ENCODE measurements at places on chromosomes 12 and 14.

GRCh38 chr12:18358077-18358476 is 96.8 kb downstream of the PIK3C2G start:
- DNase-seq = no peak

GRCh38 chr12:15172060-15172822 is 49.0 kb downstream of the RERG start:
- no peak for DNase-seq

- no peak for DNase-seq
Measured at GRCh38 chr14:100781952-100782351, 44.0 kb upstream of the MEG3 start.

DNA sequence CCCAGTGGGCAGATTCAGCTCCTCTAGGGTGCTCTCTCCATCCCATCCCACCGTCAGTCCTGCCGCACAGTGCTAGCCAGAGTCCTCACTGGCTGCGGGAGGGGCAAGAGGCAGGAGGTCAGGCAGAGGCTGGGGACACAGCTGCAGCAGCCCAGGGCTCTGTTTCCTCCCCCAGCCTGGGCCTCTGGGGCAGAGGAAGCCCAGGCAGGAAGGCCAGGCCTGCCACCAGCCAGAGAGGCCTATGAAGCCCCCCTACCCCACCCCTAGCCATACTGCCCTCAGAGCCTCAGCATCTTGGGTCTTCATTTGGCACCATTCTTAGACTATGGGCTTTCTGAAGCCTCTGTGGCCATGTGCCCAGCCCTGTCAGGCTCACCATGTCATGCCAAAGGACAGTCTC is 3.4 kb downstream of the ACVRL1 start:
- DNase-seq = no peak

- DNase-seq = no peak
Measured at GRCh38 chr12:131944601-131945251, 5.0 kb upstream of the EP400 start.

DNA sequence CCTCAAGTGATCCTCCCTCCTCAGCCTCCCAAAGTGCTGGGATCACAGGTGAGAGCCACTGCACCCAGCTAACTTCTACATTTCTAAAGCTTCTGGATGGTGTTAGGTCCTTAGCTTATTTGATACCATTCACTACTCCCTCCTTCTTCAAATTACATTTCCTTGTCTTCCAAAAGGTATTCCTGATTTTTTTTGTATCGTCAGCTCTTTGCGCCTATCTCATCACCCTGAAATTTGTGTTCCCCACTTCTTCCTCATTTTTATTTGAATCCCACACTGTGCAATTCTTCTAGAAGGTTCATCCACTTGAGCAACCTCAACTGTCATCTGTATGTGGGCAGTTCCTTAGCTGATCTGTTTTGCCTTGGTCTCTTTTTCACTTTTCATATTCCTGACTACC is 241.8 kb upstream of the RGS6 start:
- DNase-seq = no peak

DNA sequence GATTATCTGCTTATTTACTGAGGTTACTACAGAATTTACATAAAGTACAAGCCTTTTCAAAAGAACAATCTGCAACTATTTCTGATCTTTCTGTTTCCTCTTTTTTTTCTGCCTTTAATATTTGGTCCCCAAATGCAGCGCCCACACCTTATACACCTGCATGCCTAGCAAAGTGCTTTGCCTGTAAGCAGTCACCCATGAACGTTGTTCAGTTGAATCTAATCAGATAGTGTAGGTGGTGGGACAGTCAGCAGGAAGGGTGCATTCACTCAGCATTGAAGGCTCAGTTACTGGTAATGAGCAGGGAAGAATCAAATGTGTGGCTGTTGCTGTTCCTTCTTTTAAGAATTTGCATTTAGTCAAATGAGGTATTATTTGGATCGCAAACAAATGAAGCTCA is 108.4 kb downstream of the GPR135 start:
- no peak for DNase-seq

- peak; percentile 3 for DNase-seq
Measured at GRCh38 chr12:58425481-58426392, 484.4 kb downstream of the ATP23 start.

GRCh38 chr12:107622001-107622400 is 63.6 kb upstream of the PWP1 start:
- peak; percentile 21 for DNase-seq

DNA sequence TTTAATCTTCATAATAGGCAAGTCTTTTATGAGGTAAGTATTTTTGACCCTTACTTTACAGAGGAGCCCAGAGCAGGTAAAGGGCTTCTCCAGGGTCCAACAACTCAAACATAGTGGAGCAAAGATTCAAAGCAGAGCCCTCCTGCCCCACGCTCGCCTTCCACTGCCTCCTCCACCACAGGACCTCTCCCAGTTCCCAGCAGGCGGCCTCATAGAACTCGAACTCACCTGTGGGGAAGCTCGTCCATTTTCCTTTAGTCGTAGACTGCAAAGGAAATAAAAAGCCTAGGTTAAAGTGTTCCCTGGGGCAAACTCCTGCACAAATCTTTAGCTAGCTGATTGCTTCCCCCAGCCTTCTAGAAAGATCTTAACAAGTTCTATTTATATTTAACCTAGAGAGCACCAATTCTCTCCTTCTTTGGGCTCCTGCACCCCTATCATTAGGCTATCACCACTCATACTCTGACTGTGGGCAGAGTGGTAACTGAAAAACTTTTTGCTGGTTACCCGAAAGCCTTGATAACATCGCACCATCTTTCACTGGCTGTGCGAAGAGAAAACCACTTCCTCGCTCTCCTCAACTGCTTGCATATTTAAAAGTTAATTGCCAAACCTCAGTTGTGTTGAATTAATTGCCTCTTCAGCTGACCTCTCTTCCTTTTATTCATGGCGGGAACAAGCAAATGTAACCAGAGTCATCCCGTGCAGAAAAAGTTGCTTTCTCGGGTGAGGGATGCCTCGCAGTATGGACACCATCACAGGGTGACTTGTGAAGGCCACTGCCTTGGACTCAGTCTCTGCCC is 299.6 kb downstream of the DPF3 start:
- no peak for DNase-seq

GRCh38 chr14:69617796-69618195 is 6.4 kb downstream of the SUSD6 start:
- no peak for DNase-seq

- DNase-seq = no peak
Measured at GRCh38 chr12:47903151-47903611, 1.6 kb downstream of the VDR start.

GRCh38 chr12:102406033-102406584 is 74.3 kb downstream of the IGF1 start:
- no peak for DNase-seq

- no peak for DNase-seq
Measured at GRCh38 chr12:114921781-114922180, 237.8 kb upstream of the TBX3 start.

- DNase-seq = no peak
Measured at GRCh38 chr14:95052016-95052585, 105.2 kb downstream of the DICER1 start.

DNA sequence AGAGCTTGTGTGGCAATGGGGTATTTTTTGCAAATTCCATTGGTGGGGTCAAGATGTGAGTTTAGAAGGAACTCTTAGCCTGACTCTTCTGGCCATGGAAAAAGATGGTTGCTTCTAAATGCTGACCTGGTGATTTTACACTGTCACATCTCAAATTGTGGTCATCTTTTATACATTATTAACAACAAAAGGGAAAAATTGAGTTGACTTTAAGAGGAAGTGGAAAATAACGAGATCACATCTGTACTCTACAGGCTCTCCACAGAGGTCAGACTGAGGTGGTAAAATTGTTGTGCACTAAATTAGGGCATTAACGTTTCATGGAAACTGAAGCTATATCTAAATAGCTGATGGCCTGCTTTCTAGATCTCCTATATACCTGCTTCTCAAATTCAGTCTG is 44.7 kb downstream of the PTPN11 start:
- DNase-seq = no peak

GRCh38 chr12:104638218-104638850 is 181.6 kb downstream of the CHST11 start:
- DNase-seq = no peak

GRCh38 chr12:114284041-114284440 is 121.9 kb downstream of the TBX5 start:
- DNase-seq = no peak

- DNase-seq = no peak
Measured at GRCh38 chr12:114902665-114903064, 218.7 kb upstream of the TBX3 start.

GRCh38 chr14:89899291-89899690 is 55.2 kb downstream of the EFCAB11 start:
- no peak for DNase-seq

GRCh38 chr12:67430708-67431335 is 161.7 kb downstream of the CAND1 start:
- no peak for DNase-seq

DNA sequence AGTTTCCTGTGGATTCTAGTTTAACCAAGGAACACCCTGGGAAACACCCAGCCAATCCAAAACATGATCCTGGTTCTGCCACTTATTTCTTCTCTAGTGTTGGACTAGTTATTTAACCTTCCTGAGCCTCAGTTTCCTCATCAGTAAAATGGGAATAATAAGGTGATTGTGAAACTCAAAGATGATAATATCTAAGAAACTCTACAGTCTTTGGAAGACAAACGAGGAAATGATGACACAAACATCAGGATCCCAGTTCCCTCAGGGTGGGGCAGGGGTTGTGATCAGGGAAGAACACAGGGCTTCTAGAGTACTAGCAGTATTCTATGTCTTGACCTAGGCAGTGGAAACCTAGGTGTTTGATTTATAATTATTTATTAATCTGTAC is 18.1 kb upstream of the TMEM106C start:
- no peak for DNase-seq

DNA sequence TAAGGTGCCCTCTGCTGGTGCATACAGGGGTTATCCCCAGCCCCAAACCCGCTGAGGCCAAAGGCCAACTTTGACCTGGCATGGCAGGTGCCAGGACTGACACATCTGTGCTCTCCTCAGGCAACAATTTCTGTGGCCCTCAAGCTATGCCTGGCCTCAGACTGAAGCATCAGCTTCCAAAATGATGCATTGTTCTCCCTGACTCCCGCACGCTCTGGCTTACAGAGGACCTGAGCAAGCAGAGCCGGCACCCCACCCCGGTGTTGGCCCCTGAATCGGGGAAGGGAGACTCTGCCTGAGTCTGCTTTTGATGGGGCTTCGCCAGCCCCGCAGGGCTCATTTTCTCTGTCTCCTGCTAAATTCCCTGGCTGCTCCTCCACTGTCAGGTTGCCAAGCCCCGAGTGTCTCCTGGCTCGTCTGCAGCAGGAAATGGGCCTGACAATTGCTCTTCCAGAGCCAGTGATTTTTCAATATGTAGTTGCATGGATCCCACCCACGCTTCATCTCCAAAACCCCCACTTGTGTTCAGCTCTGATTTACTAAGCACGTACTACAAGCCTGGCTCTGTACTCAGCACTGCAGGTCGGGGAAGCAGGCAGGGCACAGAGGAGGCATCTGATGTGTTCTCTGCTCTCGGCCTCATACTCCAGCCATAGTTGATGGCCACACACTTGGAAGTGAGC is 126.1 kb downstream of the SLC38A6 start:
- no peak for DNase-seq

DNA sequence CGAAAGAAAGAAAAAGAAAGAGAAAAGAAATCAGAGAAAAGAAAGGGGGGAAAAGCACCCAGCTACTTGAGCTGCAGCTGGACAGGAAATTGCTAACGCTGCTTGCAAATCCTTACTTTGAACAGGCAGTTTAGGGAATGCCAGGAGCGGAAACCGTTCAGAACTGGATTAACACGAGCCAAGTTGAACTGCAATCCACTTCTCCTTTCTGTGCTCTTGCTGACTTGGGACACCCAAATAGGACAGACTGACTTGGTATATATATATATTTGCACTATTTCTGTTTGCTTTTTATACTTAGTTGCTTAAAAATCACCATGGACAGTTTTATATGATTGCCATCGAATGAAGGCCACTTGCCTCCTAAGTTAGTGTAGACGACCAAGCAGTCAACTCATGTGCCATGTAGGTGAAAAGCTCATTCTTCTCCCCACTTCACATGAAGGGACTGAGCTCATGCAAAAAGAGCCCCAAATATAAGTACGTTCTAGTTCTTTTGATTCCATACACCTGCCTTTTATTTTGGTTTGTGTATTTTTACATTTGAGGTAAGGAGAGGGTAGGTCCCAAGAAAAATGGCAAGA is 5.5 kb downstream of the DUSP6 start:
- DNase-seq = no peak

- peak; percentile 30 for DNase-seq
Measured at GRCh38 chr12:119803381-119803791, 73.7 kb downstream of the CIT start.

DNA sequence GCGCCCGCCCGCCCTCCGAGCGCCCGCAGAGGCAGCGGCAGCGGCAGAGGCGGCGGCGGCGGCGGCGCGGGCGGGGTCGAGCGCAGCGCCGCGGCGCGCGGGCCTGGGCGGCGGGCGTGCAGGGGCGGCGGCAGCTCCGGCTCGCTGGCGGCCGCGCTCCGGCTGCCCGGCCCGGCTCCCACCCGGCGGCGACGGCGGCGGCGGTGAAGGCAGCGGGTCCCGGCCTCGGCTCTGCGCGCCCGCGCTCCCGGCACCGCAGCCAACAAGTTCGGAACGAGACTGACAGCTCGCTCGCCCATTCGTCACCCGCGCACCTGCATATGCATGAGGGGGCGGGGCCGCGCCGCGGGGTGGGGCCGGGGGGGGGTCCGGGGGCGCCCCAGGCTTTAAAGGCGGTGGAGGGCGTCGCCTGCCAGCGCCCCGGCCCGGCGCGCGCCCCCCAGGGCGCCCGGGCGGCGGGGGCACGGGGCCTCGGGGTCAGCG is at the start of gene JAG2:
Gene JAG2, minus strand, starts transcription at position 281 of the 483 bp plus-strand sequence. CDS start 356 bp downstream, outside the sequence.
- no peak for DNase-seq

DNA sequence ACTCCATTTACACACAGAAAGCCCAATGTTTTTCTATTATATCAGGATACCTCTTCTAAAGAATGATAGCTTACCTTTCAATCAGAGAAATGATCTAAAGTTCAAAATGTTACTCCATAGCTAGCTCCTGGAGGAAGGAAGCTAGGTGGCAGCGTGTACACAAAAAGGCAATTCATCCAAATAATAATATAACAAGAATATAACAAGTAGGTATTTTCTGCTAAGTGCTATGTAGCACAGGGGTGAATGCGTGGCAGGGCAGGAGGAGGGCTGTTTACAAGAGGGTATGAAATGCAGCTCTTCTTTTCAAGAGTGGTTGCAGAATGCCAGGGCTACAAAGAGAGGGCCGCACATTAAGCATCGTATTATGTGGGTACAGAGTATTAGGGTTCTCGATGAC is 663 bp upstream of the SNAPC1 start:
- no peak for DNase-seq

GRCh38 chr12:13163868-13164635 is 32.5 kb upstream of the EMP1 start:
- no peak for DNase-seq
